Muscle of leg (tissue), 16 donors: ENCODE measurements at places on chromosomes 12 and 14. TPM values are rescaled to one million over a fixed set of nuclear protein-coding genes. Genes with fewer than 3 reads are reported as not detected.

The SERPINA5 gene
- polyA plus RNA-seq: 0.29 TPM

The LRRC10 gene
- polyA plus RNA-seq: not detected

The TOMM20L gene
- 0.44 TPM for polyA plus RNA-seq

The OTX2 gene
- polyA plus RNA-seq: 0.08 TPM

The IFI27 gene
- polyA plus RNA-seq: 2.9 TPM

The SOX5 gene
- 2.3 TPM for polyA plus RNA-seq

The GALNT16 gene
- 18.0 TPM for polyA plus RNA-seq

The LPAR5 gene
- polyA plus RNA-seq: 1.0 TPM

DNA sequence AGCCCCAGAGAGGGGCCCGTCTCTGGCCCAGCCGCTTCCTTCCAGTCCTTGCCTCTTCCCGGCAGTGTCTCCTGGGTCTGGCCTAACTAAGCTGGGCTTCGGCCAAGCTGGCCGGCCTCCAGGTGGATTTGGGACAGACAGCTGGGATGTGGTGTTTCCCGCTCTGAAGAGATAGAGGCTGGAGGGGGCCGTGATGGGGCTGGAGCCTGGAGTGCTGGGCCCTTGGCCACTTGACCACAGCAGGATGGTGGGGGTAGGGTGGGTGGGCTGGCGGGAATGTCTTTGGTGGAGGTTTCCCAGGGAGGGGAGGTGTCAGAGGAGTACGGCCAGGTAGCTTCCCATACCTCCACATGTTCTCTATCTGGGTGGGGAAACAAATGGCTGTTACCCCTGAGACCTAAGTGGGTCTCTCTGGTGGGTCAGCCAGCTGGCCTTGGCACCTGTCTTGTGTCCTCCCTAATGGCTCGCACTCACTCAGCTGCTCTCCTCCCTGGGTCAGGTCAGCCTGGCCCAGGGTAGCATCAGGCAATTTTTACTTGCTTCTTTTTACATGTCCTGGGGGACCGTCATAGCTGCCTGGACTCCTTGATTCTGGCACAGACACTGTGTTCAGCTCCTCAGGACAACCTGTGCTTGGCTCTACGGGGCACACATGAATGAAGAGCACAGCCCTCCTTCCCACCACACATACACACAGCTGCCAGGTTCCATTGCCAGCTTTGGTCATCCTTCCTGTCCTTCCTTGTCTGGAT, 19.8 kb upstream of the PGF start:
- peak; percentile 97 for DNase-seq

DNA sequence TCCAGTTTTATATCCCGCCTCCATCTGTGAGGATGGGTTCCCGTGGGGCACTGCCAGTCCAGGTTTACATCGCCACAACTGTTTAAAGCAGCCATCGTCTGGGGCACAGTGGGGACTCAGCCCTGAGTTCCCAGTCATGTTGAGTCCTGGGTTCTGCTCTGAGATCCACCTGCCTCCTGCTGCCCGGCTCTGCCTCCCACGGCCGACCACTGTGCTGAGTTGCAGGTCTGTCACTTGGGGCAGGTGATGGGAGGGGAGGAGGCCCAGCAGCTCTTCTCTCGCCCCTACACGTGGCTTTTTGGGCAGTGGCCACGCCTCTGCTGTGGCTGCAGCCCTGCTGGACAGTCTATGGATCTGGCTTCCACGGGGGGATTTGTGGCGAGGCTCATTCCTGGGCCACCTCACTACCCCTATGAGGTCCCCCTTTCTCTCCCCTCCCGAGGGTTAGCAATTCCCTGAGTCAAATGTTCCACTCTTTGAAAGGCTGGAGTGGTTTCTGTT, 143.0 kb downstream of the ADGRD1 start:
- no peak for DNase-seq

- no peak for DNase-seq
Measured at GRCh38 chr14:56501909-56502530, 77.6 kb upstream of the TMEM260 start.

- no peak for DNase-seq
Measured at GRCh38 chr12:70354787-70355186, 11.3 kb upstream of the KCNMB4 start.

GRCh38 chr12:96313606-96314005, 86.6 kb downstream of the CDK17 start:
- no peak for DNase-seq

DNA sequence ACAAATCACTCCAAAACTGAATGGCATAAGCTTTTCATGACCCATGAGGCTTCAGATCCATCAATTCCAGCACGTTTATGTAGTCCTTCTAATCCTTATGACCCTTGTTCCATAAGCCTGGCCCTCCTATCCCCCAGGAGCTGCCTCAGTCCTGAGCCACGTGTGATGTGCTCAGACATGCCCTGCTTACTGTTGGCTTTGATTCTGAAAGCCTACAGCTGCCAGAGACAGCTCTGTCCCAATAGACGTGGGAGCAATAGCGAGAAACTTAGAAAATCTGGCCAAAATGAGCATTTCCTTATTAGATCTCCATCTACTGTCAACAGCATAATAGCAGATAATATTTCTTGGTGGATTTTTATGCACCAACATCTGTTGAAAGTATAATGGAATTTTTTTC, 33.2 kb downstream of the DUSP6 start:
- DNase-seq: peak; percentile 72

GRCh38 chr14:55693904-55694303, 113.9 kb downstream of the KTN1 start:
- DNase-seq: peak; percentile 72

GRCh38 chr12:37565112-37565511, 751.5 kb upstream of the ALG10B start:
- DNase-seq: no peak

DNA sequence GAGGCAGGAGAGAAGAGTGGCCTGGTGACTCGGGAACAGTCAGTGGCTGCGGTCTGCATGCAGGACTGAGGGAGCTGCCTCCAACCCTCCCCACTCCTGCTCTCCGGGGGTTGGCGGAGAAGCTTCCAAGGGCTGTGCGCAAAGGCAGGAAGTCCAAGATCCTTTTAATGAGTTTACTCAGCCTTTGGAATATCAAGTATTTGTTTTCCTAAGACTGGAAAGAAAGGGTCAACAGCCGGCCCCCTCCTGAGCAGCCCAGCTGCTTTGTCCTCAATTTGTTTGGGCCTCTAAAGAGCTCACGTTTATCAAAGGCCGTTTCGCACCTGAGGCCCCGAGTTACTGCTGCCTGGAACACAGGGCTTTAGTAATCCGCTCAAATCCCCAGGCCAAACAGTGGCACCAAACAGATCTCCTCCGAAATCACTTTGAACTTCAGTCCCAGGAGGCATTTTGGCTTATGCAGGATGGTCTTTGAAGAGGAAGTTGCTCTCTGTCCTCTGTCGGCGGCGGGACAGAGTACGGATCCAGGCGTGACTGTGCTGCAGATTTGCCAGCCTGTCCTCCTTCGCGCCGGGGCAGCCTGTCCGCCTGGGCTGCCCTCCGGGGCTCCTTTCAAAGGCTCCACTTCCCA, 117.2 kb upstream of the FZD10 start:
- DNase-seq: peak; percentile 56

DNA sequence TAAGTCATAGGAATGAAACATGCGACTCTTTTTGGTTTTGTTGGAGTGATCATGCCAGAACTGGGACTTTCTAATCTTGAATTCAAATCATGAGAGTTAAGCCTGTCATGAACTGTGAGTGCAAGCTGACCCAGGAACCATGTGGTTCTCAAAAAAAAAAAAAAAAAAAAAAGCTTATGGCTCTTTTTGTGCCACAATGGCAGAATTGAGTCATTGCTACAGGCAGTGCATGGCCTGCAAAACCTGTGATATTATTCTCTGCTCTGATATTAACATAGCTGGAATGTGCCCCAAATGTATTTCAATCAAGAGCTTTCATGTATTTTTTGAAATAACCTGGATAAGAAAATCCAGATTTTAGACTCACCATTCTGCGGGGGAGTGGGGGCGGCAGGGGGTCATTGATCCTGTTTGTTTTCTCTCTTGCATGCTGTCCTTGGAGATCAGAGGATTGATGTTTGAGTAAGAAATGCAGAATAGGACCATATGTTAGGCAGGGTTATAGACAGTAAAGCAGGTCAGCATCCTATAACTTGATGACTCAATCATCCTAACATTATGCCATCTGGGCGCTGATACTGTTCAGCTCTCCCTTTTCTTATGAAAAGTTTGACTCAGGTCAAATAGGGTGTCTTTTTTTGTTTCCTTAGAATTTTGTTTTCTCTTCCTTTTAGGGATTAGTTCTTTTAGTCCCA, 797.4 kb downstream of the DIO2 start:
- no peak for DNase-seq

DNA sequence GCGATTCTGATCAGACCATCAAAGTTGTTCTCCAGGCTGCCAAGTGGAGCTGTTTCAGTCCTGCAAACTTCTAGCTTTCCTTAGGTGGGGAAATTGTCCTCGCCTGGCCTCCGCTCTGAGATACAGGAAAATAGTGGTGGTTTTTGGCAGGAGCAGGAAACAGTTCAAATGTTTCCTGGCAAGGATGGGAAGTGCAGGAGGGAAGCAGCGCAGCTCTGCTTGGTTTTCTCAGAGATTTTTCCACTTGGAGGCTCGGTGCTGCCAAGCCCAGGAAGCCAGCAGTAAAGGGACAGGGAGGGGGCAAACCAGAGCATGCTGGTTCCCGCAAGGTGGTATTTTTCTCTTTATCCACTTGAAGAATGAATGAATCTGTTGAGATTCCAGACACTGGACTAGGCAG, 17.0 kb downstream of the TMEM63C start:
- DNase-seq: peak; percentile 51

GRCh38 chr12:128259556-128260070, 7.4 kb upstream of the TMEM132C start:
- DNase-seq: peak; percentile 61

GRCh38 chr12:64127811-64128210, 94.3 kb downstream of the KICS2 start:
- no peak for DNase-seq

GRCh38 chr12:69097619-69098368, 141.6 kb upstream of the CPSF6 start:
- peak; percentile 16 for DNase-seq

GRCh38 chr12:25677232-25677937, 124.3 kb upstream of the LMNTD1 start:
- DNase-seq: no peak

GRCh38 chr12:66066137-66066928, 64.2 kb downstream of the LLPH start:
- DNase-seq: no peak

GRCh38 chr12:45928309-45928708, 62.1 kb downstream of the SCAF11 start:
- DNase-seq: no peak

DNA sequence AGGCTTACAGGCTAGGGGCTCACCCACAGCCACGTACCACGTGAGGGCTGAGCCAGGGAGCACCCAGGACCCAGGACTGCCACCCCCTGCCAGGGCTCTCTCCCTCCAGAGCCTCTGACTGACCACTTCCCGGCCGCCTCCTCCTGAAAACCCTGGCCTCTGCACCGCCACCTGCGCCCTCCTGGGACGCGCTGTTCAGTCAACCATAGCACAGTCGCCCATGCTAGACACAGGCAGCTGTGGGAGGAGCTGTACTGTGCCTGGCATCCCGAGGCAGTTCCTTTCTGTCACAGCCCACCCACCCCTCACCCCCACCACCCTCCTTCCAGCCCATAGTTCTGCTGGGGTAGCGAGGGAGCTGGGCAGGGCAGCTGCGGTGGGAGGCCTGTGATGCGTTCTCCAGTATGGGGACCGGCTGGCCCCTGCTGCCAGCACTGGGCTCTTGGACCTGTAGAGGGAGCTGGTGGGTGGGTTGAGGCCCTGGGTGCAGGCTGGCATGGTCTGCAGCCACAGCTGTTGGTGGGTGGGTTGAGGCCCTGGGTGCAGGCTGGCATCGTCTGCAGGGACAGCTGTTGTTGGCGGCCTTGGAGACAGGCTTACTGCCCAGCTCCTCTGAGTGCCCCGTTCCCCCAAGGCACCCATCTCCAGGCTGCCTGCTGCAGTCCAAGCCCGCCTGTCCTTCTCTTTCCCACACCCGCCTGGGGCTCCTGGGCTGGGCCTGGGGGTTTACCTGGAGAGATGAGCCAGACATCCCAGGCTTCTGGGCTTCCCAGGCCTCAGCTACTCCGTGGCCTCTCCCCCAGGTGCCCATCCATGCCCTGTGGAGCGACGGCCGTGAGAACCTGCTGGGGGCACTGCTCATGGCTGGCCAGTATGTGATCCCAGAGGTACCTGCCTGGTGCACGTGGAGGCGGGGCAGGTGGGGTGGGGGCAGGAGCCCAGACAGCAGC, 11.5 kb downstream of the ASPG start:
- peak; percentile 55 for DNase-seq

DNA sequence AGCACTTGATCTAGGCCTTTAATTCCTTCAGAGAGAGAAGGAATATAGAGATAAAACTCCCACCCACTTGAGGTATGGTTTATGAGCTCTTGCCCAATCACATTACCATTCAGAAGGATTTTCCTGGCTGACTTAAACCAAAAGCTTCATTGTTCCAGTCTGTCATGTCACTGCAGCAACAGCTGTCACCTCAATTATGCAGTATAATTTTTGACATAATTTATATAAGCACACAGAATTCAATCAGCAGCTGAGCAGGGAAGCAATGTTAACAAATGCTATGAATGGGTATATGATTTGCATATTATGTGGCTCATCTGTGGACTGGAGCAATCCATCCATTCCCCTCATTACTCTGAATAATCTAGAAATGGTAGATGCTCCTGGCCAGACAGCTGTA, 40.3 kb downstream of the CBX5 start:
- no peak for DNase-seq

DNA sequence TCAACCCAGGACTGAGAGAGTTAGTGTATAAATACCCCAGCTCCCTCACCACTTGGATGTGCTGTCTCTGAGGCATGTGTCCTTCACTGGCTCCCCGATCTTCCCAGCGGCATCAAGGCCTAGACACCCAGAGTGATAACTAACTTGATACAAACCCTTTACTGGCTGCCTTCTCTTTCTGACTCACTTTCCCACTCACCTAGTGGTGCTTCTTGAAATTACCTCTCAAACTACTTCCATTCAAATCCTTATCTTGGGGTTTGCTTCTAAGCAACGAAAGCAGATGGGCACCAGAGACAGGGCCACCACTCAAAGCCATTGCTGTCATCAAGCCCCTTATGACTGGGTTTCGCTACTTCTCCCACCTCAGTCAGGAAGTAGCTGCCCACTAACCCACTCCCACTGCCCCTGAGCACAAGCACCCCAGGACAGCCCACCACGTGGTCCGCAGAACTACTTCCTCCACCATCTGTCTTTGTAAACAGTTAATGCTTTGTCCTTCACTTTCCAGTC, 17.2 kb downstream of the ZFP36L1 start:
- DNase-seq: no peak

- no peak for DNase-seq
Measured at GRCh38 chr12:60195483-60195882, 599.7 kb downstream of the SLC16A7 start.

- DNase-seq: no peak
Measured at GRCh38 chr14:54554401-54554800, 12.5 kb upstream of the SAMD4A start.

GRCh38 chr12:110116623-110117022, 7.5 kb upstream of the IFT81 start:
- no peak for DNase-seq

- DNase-seq: no peak
Measured at GRCh38 chr12:65125975-65126374, 4.9 kb upstream of the WIF1 start.
